ENCODE measurements at places on chromosomes 3 and 15.

GRCh38 chr15:85589851-85590250 lies 204.9 kb downstream of the KLHL25 start:
- DNase-seq: no peak

DNA sequence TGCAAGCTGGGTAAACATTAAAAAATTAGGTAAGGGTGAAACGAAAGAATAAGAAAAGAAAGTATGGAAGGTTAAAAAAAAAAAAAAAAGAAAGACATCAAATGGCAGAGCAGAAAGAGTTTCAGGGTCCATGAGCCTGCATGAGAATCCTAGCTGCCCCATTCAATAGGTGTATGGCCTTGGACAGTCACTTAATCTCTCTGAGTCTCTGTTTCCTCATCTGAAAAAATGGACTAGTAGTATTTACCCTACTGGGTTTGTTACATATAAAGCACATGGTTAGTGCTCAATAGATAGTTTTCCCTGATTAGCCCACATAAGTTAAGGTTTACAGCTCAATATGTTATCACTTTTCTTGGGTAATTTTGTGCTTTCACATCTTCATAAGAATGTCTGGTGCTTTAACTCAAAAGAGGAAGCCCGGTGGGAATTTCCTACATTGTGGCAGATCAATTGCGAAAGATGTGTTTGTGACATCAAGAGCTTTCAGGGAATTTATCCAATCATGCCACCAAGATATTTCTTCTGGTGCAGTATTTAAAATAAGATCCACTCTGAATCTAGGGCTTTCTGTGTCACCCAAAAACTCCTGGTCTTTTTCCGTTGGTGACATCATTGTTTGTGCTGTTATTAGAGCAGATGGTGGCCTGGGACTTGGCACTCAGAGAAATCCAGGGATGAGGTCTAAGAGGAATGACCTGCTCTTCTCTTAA lies 57.2 kb upstream of the UBE2E1 start:
- DNase-seq: no peak

DNA sequence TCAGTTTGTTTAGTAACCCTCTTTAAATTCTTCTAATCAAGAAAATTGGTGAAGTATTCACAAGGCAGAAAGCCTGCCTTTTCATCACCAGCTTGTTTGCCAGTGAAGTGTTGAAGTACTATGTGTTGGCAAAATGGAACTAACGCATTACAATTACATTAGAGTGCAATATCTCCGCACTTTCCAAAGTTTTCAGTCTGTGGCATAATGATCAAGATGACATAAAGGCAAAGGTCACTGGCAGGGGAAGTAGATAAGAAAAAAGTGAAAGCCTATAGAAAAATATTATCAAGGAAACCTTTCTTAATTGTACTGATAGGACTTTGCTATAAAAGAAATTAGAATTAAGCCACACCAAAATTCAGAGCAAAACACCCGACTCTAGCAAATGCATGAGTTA lies 25.0 kb upstream of the TM4SF1 start:
- DNase-seq: no peak

GRCh38 chr15:63526401-63526800 lies 22.0 kb downstream of the USP3 start:
- no peak for DNase-seq

DNA sequence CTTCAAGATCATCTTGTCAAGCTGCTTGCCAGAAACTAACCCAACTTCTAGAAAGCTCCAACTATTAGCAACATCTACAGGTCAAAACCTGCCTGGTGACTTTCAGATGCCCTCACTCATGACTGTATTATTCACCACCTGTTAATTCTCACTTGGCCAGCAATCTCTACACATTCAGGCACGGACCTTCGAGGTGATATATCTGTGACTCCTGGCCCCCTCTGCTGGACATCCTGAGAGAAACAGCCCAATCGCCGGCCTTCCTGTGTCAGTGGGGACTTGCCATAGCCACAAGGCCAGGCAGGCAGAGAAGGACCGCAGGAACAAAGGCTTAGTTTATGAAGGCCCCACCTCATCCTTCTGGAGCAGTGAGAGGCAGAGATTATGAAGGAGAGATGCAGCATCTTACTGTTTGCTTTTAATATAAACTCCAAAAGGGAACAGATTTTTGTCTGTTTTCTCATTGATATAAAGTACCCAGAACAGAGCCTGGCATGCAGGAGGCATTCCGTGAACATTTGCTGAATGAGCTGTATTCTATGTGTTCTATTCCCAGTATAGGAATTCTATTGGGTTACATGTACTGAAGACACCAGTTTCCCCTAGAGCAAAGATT lies 24.4 kb upstream of the OCA2 start:
- DNase-seq: no peak

DNA sequence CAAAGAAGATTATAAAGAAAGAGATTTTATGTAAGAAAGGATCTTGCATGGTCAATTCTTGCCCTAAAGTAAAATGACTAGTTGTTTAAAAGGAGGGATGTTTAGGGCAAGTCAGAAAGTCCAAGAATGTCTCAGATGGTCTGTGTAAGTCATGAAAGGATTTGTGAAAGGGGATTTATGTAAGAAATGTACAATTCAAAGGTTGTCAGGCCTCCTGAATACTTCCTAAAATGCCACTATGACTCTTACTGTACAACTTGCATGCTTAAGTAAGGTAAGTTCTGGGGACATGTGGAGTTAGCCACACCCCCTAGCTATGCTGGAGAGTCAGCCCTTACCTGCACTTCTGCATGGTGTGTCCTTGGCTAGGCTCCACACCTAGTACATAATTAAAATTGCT lies 328.9 kb upstream of the TGFBR2 start:
- no peak for DNase-seq

DNA sequence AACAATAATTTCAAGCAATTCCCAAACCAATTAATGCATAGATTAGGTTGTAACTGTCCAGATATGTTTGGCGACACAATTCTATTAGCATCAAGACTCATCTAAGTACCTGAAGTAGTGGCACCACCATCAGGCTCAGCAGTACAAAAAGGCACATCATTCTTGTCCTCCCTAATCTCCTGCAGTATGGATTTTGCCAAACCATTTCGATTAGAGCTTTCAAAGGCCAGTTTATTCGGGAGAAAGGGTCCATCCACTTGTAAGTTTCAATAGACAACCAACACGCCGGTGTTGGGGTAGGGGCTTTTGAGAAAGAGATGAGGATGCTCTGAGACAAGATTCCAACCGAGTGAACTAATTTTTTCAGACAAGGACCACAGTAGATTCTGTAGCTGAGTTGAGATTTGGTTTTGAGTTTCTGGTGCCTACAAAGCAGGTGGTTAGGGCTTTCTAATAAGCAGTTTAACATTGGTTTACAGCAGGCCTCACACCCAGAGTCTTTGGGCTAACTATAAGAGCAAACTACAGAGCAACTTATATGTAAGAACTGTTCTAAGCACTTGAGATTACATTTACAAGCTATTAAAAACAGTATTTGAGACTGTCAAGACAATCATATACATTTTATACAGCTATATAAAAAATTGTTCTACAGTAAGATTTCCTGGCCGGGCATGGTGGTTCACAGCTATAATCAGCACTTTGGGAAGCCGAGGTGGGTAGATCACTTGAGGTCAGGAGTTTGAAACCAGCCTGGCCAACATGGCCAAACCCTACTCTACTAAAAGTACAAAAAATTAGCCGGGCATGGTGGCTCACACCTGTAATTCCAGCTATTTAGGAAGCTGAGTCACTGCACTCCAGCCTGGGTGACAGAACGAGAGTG lies 4.5 kb downstream of the RPL22L1 start:
- DNase-seq: no peak

DNA sequence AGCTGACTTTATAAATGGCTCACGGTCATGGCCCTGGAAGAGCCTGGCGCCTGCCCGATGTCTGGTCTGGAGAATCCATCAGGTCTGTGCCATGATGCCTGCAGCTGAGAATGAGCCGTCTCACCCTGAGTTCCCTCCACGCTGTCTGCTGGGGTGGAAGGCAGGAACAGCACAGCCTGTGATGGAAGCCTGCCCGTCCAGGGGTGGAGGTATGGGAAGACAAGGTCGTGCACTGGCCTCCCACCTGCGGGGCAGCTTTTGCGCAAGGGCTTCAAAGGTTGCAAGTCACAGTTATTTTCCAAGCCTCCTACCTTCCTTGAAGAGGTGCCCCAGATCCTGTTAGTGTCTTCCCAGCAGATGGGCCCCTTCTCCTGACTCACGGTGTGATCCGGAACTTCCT lies 275.5 kb downstream of the FAM43A start:
- DNase-seq: no peak

- DNase-seq: no peak
Observed at GRCh38 chr3:49903451-49904424, at the start of gene MST1R. Gene MST1R (minus strand): TSS chr3:49903873. CDS start chr3:49903609, 264 bp downstream.

DNA sequence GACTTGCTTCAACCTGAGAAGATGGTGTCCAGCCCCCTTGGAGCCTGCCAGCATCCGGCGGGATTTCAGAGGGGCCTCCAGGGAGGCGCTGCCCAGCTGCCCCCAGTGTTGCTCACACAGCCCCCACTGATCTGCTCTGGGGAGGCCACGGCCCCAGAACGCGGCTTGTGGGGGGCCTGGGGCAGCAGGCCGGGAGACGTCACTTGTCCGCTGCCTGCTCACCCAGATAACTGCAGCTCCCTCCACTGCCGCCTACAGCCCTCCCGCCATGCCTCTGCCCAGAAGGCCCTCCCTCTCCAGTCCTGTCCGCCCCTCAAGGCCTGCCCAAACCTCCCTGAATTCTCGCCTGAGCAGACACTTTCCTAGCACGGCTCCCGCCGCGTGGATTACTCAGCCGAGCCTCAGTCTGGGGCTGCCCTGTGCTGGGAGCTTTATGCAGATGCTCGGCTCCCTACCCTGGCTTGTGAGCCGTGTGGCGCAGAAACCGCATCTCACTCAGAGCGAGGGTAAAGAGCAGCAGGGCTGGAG lies 17.2 kb upstream of the ADIPOQ start:
- no peak for DNase-seq

DNA sequence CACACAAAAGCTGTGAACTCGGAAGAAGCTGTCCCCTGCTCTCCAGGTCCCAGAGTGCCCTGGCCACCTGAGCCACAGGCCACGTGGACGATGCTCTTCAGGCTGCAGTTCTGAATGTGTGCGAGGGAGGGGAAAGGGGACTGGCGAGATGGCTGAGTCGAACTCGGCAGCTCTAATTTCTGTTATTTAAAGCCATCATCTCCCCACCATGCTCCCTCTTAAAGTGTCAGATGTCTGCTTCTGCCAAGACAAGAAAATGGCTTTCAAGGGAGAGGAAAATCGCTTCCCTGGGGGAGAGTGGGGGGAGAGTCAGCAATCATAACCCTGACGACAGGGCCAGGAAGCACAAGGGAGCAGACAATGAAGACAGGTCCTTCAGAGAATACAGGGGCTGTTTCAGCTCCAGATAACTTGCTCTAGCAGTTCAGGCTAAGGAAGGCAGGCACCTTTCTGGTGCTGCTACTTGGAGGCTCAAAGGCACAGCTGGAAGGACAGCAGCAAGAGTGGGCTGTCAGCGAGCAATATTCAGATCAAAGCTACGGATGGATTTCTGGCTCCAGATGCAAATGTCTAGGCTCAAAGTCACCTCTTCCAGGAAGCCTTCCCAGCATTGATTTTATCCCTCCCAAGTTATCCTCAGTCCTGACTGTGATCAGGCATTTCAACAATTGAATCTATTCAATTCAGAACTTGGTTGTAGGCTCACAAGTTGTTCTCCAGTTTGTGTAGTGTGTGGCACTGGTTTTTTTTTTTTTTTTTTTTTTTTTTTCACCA lies 15.5 kb upstream of the CCDC33 start:
- DNase-seq: no peak

- DNase-seq: no peak
Observed at GRCh38 chr3:59730591-59730990, 680.8 kb upstream of the CFAP20DC start.

DNA sequence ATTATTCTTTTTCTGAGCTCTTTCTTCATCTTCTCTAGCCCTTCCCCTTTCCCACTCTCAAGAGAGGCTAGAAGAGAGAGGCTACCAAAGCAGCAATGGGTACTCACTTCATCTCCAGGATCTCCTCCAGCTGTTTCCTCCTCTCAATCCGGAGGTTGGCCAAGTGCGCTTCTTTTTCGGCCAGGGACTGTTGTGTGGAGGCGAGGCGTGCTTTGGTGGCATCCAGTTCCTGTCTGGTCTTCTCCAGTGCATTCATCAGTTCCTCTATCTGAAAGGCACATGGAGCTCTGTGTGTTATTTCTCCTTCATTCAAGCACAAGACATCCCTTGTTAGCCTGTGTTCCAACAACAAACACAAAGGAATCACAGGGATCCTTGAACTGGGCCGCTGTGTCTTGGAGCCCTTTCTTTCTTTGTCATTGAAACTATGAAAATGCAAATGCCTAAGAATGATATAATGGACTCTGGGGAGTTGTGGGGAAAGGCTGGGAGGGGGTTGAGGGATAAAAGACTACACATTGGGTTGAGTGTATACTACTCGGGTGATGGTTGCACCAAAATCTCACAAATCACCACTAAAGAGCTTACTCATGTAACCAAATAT lies 401.3 kb upstream of the WNT5A start:
- no peak for DNase-seq

DNA sequence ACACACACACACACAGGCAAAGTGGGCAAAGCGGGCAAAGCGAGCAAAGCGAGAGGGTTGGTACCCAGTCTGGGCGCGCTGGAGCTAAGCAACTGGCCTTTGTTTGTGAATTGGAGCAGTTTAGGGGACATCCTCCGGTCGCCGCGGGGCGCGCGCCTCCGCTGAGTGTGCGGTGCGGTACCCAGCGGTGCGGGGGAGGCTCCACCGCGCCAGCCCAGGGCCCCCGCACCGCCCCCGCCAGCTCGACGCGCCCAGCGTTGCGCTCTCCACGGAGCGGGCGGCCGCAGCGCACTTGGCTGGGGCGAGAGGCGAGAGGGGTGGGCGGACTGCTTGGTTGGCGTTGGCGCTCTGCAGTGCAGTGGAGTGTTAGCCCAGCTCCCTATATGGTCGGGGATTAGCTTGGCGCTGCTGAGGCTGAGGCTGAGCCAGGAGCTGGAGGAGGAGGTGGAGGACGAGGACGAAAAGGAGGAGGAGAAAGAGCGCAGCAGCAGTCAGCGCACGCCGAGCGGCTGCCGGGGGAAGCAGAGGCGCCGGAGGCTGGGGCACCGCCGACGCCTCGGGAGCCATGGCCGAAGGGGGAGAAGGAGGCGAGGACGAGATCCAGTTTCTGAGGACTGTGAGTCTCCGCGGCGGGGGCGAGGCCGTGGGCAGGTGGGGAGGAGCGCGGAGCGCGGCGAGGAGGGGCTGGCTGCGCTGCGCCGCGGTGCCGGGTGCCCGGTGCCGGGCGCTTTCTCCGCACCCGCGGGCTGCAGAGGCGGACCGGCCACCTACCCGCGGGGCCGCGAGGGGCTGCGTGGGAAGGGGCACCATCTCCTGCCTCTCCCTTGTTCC lies at the start of gene RYR3:
TSS of gene RYR3 (plus strand) at position 487 of the 831 bp plus-strand sequence. CDS start at position 566, 79 bp downstream.
- DNase-seq: no peak

- no peak for DNase-seq
Observed at GRCh38 chr3:37093481-37093880, 80.9 kb downstream of the LRRFIP2 start.

DNA sequence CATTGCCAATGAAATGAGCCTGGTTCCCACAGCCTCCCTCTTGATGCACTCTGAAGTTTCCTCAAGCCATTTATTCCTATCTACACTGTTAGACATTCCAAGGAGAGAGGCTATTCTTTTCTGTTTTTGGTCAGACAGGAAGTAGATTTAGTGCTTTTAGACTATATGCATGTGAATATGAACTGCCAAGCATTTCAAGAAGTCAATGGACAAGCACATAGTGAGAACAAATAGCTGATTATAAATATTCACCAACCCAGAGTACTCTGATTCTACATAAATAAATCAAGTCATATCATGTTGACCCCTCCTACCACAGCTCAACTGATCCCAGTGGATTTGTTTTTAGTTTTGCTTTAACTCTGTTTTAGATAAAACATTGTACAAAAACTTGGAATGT lies 412.5 kb upstream of the RARB start:
- DNase-seq: no peak

- no peak for DNase-seq
Observed at GRCh38 chr3:123154020-123154985, 47.4 kb upstream of the SEC22A start.
